ENCODE measurements at places on chromosomes 1 and 21.

GRCh38 chr1:147211577-147211976 is 13.6 kb downstream of the FMO5 start:
- DNase-seq, result no peak

DNA sequence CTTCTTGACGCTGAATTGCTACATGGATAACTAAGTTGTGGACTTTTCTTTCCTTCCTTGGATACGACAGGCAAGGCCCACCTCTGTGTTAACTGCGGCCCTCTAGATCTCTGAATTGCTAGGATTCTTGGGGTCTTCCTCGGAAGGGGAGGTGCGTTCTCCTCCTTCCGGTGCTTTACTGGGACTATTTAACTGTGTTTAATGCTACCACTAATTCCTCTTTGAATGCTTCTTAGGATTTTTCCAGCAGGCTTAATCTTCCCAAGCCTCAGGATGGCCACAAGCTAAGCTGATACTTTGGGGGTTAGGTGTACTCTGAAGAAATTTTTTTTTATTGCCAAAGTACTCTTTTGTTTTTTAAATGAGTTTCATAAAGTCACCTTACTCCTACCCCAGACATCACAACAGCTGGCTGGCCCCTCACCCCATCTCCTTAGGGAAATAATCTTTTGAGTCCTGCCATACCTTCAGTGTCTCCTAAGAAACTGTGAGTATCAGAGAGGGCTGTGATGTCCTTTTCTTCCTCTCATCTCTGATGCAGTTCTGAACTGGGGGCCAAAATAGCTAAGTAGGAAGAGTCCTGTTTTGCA is 21.4 kb downstream of the KIRREL1 start:
- DNase-seq, result no peak

DNA sequence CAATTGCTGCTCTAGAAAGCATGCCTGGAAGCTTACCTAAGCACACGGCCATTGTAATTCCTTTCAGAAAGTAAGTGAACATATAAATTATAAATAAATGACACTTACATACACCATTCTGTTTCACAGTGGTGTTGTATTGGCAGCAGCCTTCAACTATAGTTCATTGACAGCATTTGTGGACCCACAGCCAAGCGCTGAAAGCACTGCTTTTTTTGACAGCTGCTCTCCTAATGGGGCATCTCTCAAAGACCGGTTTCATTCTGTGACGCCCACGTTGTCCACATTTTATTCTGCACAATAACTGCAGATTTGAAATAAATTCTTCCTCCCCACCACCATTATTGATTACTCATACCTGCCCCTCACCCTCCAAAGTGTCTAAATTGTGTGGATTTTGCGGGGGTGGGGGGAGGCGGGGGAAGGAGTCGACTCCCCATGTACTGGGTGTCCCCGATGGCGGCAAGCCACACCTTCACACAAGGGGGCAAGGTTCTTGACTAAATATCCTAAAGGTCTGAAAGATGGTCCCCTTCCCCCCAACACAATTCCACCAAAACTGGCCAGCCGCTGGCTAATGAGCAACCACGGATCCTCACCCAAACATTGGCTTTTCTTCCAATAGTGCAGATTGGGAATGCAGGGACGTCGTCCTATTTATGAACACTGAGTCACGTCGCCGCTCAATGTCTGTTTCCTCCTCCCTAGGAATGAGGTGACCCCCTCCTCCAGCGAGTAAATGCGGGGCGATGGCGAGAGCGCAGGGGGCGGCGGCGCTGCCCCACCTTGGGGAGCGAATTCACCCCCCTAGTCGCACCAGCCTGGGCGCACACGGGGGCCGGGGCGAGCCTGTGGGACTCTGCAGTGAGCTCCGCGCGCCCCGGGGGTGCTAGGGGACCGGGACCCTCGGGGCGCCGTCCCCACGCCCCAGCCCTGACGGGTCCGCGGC is 960 bp downstream of the RCAN1 start:
- DNase-seq, result no peak

DNA sequence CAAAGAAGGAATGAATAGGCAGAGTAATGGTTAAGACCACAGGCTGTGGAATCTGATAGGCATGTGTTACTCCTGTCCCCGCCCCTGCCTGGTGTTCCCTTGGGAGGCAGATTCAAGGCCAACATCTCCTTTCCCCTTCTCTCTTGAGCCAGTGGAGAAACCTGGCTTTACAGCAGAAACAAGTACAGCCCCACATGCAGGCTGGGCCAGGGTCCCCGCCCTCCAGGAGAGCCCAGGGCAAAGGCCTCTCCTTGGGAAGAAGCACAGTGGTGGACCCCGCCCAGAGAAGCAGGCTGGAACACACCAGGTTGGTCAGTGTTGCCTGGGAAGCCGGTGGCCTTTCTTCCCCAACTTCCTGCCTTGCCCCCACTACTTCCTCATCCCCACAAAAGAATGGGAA is 6.8 kb downstream of the C1orf167 start:
- no peak for DNase-seq

DNA sequence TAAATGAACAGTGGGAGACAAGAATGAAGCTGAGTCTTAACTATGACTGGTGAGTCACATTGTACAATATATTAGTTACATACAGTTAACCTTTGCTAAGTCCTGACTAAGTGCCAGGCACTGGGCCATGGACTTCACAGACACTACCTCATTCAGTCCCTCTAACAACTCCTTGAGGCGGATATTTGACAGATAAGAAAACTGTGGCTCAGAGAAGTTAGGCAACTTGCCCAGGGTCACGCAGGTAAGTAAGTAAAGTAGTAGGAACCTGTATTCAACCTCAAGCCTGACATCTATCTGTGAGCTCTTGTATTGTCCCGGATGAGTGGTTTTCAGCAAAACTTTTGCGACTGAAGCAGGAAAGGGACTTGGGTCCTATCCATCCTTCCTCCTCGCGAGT is 62.1 kb downstream of the GNG12 start:
- no peak for DNase-seq

- no peak for DNase-seq
Measured at GRCh38 chr1:95496773-95497172, 262.8 kb downstream of the RWDD3 start.

DNA sequence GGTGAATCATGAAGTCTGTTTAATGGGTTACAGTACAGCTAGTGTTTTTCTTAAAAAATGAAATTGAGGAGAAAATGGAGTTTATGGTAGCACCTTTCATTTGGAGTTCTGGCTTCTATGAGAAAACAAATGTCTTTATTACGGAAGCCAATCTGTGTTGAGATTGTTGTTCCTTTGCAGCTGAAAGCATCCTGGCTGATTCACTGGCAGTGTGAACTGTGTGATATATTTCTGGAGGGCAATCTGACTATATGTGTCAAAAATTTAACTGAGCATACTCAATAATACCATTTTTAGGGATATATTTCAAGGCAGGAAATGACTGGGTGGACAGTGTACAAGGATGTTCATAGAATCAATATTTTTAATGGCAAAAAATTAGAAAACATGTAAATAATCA is 46.6 kb upstream of the LYST start:
- DNase-seq, result no peak

DNA sequence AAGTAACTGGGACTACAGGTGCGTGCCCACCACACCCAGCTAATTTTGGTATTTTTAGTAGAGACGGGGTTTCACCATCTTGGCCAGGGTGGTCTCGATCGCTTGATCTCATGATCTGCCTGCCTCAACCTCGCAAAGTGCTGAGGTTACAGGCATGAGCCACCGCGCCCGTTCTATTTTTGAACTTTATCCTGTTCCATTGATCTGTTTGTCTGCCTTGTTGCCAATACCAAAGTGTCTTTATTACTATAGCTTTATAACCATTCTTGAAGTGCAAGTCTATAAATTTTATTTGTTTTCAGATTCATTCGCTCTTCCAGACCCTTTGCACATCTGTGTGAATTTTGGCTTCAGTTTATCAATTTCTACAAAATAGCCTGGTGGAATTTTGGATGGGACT is 28.0 kb downstream of the SYT14 start:
- no peak for DNase-seq

- no peak for DNase-seq
Measured at GRCh38 chr1:53298045-53298637, 29.7 kb downstream of the LRP8 start.

- DNase-seq, result no peak
Measured at GRCh38 chr1:166470441-166470840, 303.6 kb upstream of the FAM78B start.

GRCh38 chr1:22107126-22107525 is 35.8 kb downstream of the WNT4 start:
- DNase-seq, result no peak

GRCh38 chr1:90357995-90358394 is 359.1 kb downstream of the BARHL2 start:
- no peak for DNase-seq

GRCh38 chr21:37927711-37928110 is 11.5 kb upstream of the KCNJ6 start:
- no peak for DNase-seq

GRCh38 chr1:74593887-74594866 is 79.4 kb downstream of the ERICH3 start:
- DNase-seq, result no peak

GRCh38 chr1:244164511-244164890 is 113.4 kb downstream of the ZBTB18 start:
- no peak for DNase-seq

DNA sequence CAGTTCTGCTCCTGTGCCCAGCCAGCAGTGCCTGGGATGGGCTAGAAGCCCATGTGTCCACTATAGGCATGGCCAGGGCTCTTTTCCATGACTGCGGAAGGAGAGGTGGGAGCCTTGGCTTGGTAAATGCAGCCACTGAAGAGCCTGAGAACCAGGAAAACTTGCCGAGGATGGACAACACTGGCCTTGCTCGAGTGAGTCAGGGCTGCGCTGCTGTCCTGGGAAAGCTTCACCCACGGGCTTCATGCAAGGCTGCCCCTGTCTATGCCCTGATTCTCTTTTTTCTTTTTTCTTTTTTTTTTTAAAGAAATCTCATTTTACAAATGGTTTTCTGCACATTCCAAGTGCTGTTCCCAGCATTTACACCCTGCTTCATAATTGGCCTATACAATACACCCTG is 156.5 kb downstream of the CAMTA1 start:
- DNase-seq, result no peak

DNA sequence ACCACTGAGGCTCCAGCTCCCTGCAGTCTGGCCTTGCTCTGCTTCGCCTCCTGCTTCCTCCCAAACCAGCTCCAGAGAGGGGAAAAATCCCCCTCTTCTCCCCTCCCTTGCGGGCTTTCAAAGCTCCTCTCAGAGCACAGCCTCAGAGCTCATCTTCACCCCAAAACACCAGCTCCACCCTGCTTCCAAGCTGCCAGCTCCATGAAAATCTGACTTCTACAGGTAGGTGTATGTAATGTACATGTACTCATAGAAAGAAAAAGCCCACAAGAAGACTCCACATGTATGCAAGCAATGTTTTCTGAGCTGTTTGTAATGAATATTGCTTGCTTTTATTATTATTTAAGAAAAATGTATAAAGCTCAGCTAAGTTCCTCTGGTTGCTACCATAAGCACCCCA is 8.4 kb downstream of the SLC41A1 start:
- DNase-seq, result no peak

GRCh38 chr21:41316200-41317062 is at the start of gene FAM3B:
FAM3B (plus strand) TSS chr21:41316801; CDS start chr21:41316880, 79 bp downstream.
- DNase-seq, result peak; percentile 71

DNA sequence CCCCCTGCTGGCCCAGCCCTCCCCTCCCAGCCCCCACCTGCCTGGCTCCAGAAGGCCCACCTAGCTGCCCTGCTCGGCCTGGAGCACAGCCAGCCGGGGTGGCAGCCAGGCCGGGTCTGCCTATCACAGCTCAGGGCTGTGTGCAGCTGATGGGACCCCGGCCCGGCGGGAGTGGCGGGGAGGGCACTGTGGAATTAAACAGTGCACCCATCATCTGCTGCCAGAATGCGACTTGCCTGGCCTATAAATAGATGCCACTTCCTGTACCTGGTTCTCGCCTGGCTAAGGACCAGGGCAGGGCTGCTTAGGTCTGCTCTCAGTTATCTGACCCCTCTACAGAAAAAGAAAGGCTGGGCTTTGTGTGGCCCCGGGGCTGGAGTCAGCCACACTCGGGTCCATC is 98.2 kb upstream of the VAMP3 start:
- DNase-seq, result peak; percentile 50

- DNase-seq, result no peak
Measured at GRCh38 chr1:154241703-154242351, 21.1 kb downstream of the UBAP2L start.

GRCh38 chr1:23098463-23099170 is 70.0 kb downstream of the LUZP1 start:
- peak; percentile 79 for DNase-seq

- no peak for DNase-seq
Measured at GRCh38 chr1:12603224-12603623, 14.8 kb downstream of the DHRS3 start.

- no peak for DNase-seq
Measured at GRCh38 chr1:226220473-226221189, 2.8 kb upstream of the MIXL1 start.

DNA sequence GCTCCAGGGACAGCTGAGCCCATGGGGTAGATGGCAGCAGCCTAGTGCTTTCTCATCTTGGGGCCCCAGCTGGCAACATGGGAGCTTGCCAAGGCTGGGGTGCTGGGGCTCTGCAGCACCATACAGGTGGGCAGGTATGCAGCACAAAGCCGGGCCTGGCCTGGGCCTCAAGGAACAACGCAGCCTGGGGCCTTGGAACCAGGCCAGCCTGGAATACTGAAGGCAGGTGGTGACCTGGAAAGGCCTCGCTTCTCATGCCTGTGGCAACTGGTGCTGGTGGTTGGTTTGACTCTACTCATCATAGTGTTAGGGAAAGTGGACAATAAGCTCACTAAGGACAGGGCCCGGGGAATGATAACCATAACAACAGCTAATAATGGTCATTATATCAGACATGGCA is 27.0 kb upstream of the SDHB start:
- DNase-seq, result no peak

GRCh38 chr1:18632783-18633421 is 2.3 kb downstream of the PAX7 start:
- DNase-seq, result peak; percentile 67

GRCh38 chr1:116538544-116538943 is 32.3 kb downstream of the CD58 start:
- DNase-seq, result no peak

- no peak for DNase-seq
Measured at GRCh38 chr1:150836129-150836773, 28.2 kb upstream of the CTSK start.

GRCh38 chr1:160973491-160973890 is 18.9 kb upstream of the ITLN2 start:
- DNase-seq, result no peak

DNA sequence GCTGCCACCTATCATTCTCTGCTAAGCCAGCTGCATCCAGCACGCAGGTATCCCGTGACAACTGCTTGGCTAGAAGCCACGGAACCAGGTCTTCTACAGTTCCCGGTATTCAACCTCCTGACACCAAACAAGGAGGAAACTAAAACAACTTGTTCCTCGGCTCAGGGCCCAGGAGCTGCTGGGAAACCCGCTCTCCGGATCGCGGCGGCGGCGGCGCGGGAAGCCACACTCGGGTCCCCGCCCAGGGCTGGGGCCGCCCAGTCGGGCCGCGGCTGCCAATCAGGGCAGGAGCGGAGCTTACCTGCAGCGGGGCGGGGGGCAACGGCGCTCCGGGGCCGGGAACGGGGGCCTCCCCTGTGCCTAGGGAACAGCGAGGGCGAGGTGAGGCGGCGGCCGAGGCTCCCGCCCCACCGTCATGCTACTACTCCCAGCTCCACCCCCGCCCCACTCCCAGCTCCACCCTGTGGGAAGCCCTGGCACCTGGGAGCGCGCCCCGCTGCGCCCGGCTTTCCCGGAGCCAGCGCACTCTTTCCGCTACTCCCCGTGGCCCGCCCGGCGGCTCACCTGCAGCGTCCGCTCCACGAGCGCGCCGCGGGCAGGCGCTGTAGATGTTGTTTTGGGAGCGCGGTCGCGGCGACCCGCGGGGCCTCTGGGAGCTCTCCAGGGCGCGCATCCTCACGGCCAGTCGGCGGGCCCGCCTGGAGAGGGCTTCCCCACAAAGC is 12.1 kb downstream of the IL24 start:
- peak; percentile 76 for DNase-seq

GRCh38 chr1:58886611-58887010 is 102.8 kb upstream of the JUN start:
- no peak for DNase-seq

All from NCI-H510A treated with DMSO at 0.1 percent for 48 hours (cell line).